Urothelium cell line (cell line): ENCODE measurements at places on chromosomes 11 and 22.
A peak's percentile ranks its signal among the peaks of the same experiment; 100 is the strongest.

- no peak for DNase-seq
Measured at GRCh38 chr11:46351148-46351547, 3.9 kb downstream of the DGKZ start.

DNA sequence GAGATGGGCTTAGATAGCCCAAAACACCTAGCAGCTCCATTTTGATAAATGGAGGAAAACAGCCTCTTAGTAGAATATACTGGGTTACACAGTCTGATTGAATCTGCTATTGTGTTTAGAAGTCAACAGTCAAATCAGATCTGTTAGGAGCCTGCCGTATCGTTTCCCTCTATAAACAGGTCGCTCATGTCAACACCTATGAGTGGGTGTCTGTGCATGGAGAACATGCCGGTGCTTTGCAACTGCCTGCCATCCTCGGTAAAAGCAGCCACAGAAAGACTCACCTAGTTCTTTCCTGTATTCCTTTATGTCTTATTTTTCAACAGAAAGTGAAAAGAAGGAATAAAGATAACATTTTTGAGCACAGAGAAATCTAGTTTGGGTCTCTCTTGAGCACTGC lies 99.4 kb downstream of the ETS1 start:
- no peak for DNase-seq

DNA sequence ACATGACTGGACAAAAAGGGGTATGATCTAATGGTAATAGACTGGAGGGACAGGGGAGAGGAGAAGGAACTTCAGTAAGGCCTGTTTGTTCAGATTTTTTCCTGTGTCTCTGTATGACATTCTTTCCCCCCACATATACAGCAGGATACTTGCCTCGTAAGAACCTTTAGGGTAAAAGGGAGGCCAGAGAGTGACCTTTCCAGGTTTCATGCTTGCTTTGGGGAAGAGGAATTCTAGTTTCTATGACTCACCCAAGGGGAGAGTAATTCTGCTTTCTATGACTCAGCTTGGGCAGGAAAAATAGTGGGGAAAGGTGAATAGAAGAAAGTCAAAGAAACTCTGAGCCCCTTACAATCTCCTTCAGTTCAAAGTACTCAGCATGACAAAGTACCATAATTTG lies 457.0 kb downstream of the DLG2 start:
- peak; percentile 52 for DNase-seq

GRCh38 chr11:119686177-119686882 lies 42.7 kb downstream of the NECTIN1 start:
- DNase-seq: no peak

DNA sequence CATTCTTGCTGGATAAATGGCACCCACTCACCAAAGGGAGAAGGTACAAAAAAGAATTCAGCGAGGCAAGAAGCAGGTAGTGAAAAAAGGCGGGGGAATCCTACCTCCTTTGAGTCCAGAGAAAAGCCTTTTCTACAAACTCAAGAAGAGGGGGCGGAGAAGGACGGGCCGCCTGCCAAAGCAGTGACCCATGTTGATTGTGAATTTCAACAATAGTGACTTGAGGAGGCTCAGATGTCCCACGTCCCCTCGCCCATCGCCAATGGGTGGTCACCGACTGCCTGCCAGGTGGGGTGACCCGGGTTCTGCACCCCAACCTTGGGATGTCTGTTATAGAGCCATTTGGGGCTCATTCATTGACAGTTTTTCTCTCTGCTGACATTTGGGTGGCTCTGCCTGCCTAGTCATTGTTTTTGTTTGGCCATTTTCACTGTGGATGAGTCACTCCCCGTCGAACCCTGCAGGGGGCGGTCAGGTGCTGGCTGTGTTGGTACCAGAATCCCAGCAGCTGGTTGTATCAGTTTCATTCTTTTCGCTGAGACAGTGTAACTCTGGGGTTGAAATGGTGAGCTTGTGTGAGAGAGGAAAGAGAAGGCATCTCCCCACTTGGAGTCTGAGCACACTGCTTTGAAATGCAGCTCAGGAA lies 163.4 kb upstream of the NCAM1 start:
- peak; percentile 41 for DNase-seq

- DNase-seq: no peak
Measured at GRCh38 chr11:74196781-74197486, 25.8 kb downstream of the PPME1 start.

GRCh38 chr11:1820463-1821325 lies 14.1 kb upstream of the SYT8 start:
- no peak for DNase-seq

- no peak for DNase-seq
Measured at GRCh38 chr22:27845644-27846043, 44.1 kb upstream of the MN1 start.

- DNase-seq: no peak
Measured at GRCh38 chr11:122786896-122787295, 51.4 kb upstream of the CRTAM start.

DNA sequence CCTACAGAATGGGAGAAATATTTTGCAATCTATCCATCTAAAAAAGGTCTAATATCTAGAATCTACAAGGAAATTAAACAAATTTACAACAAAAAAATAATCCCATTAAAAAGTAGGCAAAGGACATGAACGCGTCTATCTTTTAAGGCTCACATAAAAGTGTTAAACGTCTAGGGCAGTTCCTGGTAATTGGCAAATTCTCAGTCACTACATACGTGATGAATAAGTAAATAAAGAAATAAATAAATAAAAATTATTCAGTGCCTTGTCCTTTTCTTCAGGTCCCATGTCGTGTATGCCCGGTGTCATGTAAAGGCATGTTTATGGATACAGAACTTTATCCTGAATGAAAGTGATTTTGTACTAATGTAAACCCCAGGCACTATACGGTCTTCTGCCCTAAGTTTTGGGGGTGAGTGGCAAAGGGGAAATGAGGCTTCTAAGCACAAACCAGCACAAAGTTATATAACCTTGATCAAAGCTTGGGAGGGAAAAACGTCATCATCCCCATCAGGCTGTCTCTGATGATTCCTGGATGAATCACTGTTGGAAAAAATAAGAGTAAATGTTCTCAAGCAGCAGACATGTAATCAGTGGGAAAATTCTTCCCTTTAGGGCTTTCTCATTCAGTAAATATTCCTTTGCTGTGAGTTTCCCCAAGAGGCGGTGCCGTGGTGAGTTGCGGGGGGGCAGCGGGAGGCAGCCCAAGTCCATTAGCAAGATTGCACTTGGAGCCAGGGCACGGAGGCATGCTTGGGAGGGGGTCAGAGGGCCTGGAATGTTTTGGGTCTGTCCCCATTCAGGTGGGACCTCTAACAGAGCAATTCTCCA lies 30.4 kb upstream of the MICAL2 start:
- DNase-seq: peak; percentile 80
